ENCODE measurements at places on chromosomes 6 and 20.

DNA sequence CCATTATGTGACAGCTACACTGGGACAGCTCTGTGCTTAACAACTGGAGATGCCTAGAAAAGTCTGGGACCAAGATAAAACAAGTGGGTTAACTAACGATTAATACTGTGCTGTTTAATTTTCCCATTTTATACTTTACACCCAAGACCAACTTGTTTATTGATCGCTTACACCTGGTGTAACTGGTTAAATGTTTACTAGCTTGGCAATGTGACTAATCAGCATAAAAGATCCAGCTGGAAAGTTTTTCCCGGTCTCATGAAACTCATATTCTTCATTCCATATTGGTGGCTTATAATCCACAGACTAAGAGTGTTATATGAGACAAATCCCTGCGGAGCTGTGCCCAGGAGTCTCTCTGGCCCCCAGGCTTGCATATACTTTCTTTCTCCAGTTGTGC, 101.7 kb upstream of the GJE1 start:
- no peak for DNase-seq

DNA sequence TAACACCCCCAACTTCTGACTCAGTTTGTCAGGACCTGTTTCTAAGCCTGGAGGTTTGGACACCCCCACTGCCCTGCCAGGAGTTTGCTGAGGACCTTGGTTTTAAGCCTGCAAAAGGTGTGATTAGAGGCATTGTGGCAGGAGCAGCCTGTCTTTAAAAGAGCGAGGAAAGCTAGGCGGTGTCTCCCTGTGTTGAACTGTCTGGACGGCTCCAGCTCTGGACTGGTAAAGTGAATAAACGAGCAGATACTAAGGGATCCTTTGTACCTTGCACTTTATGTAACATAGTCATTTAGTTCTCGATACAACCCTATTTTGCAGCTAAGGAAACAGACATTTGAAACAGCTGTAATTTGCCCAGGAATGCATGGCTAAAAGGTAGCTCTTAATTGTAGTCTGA, 14.4 kb downstream of the FAM83D start:
- DNase-seq, result no peak

DNA sequence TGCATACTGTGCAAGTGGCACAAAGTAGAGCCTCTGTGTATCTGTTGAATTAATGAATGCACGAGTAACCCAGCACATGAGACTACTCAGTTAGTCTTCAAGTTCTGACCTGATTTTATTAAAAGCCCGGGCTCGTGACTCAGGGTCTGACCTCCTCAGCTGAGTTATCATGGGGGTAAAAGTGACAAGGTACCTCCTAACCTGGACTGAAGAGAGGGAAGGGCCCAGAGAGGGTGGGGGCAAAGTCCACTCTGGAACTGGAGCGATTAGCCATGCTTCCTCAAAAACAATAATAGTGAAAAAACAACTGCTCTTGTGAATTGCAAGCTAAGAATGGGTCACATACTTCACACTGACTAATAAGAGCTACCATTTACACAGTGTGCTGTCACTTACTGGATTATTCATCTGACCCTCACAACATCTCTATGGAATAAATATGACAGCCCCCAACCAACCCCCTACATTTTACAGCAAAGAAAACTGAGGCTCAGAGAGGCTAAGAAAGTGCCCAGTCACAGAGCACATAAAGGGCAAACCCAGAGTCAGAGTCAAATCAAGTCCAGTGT, 26.7 kb downstream of the TRERF1 start:
- no peak for DNase-seq

DNA sequence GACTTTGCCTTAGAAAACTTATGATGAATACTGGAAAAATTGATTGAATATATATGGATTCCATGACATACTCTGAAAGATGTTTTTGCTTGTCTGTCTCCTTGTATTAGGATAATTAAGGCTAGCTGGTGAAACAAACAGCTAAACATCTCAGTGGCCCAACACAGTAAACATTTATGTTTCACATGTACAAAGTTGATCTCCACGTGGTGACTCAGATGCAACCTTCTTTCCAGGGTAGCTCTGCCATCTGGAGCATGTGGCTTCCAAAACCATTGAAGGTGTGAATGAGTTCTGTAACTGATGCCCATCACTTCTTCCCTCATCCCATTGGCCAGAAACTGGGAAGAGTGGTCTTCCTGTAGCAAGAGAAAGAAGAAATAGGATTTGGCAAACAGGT, 196.3 kb downstream of the TSHZ2 start:
- no peak for DNase-seq

DNA sequence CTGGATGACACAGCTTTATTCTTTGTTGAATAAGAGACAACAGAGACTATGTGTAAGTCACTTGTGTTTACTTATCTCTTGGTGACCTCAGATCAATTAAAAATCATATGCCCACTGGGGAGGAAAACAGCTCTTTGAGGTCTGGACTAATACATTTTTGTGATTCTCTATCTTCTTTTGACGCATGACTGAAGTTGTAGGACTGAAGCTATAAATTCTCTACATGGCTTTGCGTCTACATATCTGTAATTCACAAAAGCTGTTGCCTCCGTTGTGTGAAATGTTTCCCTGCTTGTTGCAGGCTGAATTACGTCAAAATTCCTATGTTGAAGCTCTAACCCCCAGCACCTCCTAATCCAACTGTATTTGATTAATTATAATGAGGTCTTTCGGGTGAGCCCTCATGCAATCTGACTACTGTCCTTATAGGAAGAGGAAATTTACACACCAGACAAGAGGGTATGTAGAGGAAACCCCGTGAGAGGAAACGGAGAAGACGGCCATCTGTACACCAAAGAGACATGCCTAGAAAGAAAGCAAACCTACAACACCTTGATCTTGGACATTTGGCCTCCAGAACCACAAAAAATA, 481.6 kb downstream of the PRKN start:
- DNase-seq, result no peak

GRCh38 chr20:43842126-43843020, 72.3 kb upstream of the TOX2 start:
- DNase-seq, result no peak

DNA sequence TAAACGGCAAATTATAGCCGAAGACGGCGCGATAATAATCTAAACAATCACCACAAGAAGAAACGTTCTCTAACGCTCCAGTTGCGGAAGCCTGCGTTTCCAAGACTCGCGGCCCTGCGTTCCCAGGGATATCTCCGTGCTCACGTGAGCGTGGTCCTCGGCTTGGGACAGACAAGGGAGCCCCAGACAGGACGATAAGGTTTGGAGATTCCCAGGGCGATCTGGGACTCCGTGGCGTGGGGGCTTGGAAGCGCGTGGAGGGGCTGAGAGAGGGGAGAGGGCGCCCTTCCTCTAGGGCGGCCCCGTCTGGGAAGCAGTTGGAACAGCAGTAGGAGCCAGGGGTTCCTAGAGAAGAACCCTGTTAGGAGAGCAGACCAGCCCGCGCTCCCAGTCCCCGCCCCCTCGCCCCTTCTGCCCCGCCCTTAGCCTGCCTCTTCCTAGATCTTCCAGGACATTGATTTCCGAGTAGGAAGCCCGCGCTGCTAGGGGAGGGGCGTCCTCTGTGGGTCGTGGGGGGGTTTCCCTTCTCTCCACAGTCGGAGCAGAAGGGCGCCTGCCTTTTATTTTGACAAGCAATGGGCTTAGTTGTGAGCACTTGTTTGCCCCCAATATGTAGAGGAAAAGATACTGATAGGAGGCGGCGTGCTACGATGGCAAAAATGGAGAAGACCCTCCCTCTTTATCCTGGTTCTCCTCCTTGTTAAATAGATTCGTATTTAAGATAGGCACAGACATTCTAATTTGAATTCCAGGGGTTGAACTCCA, 10.6 kb downstream of the NRN1 start:
- DNase-seq, result no peak

DNA sequence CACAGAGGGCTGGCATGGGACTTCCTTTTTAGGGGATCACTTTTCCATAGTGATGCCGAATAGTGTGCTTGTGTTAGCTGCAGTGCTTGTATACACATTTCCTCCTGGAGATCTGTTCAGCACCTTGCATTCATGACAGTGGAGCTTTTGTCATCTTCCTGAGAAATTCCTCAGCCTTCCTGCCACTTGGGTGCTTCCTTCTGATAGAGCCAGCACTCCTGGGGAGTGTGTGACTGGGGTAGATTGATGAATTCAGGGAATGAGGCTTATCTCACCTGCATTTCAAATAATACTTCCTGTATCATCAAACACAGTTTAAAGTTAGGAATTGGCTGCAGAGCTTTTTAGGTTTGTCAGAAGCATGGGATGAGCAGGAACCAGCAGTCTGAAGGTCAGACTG, 48.8 kb upstream of the SCGN start:
- DNase-seq, result no peak

DNA sequence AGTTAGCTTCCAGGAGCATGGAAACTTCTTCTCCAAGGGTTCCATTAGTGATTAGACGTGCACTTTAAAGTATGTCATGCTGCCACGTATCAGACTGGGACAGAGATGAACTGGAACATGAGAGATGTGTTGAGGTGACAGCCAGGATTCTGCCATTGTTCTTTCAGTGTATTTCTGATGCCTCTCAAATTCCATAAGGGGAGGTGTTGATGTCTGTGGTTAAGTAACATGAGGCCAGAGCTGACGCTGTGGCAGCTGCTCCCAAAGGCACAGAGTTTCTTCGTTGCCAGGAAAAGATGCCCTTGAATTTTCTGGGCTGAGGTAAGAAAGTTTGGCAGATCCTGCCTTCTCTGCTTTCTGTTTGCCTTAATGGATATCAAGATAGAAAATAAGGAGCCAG, 63.5 kb downstream of the TRMT6 start:
- no peak for DNase-seq

- no peak for DNase-seq
These were observed 370.1 kb upstream of the MMS22L start for GRCh38 chr6:97653076-97653475.

- no peak for DNase-seq
These were observed 16.3 kb downstream of the LRRC1 start for GRCh38 chr6:53811082-53811481.

GRCh38 chr6:111748231-111748647, 125.0 kb downstream of the FYN start:
- no peak for DNase-seq

- no peak for DNase-seq
These were observed 456.8 kb upstream of the GJE1 start for GRCh38 chr6:141675957-141676356.

GRCh38 chr20:5342021-5342420, 25.3 kb upstream of the PROKR2 start:
- DNase-seq, result no peak

DNA sequence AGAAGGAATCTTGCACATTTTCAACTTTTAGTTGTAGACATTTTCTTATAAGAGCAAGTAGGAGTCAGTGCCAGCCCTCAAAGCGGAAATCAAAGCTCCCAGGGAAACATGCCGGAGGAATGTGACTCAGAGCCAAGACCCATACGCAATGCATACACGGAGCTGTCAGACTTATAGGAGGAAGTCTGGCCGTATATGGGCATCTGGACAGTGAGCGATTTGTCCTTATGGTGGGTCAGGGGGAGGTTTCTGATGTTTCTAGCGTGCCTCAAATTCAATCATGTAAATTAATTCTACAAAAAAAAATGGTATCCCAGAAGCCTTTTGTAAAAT, 3.6 kb upstream of the CCN2 start:
- DNase-seq, result no peak

GRCh38 chr20:12110711-12111110, 193.0 kb downstream of the BTBD3 start:
- no peak for DNase-seq

DNA sequence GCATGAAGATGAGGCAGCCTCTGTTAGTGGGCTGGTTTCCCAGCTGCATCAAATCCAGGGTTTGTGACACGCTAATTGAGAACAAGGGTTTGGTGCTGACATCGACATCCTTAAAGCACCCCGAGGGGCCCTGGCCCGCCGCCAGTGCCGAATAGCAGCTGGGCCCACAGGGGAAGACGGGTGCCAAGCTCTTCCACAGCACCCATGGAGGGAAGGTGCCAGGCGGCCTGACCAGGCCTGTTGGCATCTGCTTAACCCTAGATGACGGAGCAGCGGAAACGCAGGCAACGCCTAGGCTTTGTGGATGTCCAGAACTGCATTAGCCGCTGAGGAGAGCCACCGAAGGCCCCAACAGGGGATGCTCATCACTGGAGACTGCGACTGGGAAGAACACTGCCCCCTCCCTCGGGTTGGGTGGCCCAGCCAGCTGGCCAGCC, 16.0 kb downstream of the UQCC2 start:
- no peak for DNase-seq

DNA sequence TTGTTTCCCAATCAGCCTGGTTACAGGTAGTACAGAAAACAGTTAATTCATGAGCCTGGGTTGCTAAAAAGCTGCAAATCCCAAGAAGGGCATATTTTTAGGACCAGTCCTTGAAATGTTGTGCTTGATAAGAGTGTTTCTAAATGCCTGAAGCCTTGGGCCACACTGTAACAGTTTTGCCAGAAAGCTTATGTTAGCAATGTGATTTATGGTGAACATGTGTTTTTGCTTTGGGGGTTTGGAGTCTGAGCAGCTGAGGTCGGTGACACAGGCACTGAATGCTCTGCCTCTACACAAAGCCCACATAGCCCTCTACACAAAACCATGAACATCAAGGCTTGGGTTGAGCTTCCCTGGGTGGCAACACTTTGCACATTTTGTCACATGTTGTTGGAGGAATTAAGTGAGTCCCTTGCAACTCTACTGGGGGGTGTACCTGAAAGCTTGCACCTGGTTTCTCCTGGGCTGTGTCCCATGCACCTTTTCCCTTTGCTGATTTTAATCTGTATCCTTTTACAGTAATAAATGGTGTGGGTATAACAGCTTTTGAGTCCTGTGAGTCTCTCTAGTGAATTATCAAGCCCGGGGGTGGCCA, 22.2 kb downstream of the AHI1 start:
- no peak for DNase-seq

DNA sequence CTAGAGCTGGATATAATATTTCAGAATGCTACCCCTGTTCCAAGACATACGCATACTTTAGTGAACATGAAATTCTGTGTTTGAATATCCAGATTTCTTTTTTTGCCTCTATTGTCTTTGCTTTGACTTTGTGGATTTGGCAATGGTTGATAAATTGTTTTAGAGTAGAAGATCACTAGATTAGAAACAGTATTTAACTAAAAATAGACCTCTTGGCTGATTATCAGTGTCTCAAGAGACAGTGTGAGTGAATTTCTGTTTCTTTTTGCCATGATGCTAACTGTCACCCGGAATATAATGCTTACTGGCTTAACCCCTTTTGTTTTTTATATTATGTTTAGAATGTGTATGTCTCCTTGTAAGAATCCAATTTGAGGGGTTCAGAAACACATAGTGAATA, 102.5 kb downstream of the PLCB1 start:
- no peak for DNase-seq

DNA sequence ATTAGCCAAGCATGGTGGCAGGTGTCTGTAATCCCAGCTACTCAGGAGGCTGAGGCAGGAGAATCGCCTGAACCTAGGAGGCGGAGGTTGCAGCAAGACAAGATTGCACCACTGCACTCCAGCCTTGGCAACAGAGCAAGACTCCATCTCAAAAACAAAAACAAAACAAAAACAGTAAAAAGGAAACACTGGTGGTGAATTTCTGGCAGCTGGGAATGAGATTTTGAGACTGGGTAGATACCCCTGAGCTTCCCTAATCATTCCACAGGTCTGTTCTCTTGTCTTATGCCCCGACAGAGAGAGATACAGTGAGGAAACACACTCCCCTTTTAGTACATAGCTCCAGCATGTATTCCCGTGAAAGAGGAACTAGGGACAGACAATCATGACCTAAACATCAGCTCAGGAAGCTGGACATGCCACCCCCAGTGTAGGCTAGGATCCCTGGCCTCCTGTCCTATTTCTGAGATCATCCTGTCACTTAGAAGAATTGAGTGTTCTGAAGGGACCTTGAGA, 9.6 kb downstream of the MAN1A1 start:
- DNase-seq, result no peak

GRCh38 chr6:107715550-107716321, 108.4 kb downstream of the SCML4 start:
- DNase-seq, result no peak

Measured in GM12892 (cell line).